Upper lobe of right lung (tissue), 1 donor: ENCODE measurements at places on chromosomes 12 and 14. TPM values are rescaled to one million over a fixed set of nuclear protein-coding genes. Genes with fewer than 3 reads are reported as not detected.

DNA sequence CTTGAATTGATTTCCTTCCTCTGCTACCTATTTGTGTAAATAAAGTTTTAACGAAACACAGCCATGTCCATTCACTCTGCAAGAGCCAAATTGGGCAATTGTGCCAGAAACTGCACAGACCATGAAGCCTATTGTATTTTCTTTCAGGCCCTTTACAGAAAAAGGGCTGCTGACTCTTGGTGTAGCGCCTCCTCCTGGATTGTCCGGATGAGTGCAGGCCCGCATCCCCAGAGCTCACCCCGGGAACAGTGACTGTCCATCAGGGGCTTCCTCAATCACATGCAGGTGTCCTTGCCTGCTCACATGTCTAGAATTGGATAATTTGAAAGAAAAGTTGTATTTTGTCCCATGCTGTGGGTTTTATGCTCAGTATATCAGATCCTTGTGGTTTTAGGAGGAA lies 1282.2 kb downstream of the AACS start:
- DNase-seq, result no peak

DNA sequence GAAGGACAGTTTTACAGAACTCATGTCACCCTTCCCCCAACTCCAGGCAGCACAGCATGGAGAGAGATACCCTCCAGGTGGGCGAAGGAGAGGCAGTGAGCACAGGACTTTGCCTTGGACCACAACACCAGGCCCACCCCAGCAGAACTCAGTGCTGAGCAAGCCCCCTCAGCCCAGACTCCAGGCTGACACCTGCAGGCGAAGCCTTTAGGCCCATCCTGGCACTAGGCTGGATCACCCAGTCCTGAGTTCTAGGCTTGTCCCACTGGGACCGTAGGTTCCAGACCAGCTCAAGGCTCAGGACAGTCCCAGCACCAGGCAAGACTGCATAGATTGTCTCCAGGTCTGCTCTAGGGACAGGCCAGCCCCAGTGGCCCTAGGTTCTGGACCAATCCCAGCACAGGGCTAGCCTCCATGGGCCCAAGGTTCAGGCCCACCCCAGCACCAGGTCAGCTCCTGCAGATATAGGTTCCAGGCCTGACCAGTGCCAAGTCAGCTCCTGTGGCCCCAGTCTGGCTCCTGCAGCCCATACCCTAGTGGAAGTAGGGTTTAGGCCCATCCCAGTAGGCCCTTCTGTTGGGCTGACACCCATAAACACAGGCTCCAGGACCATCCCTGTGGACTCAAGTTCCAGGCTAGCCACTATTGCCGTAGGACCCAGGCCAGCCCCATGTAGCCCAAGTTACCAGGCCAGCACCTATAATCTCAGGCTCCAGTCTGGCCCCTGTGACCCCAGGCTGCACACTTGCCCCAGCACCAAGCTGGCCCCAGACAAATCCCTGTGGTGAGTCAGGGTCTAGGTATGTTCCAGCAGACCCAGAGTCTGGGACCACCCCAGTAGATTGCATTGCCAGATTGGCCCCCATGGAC lies 9.4 kb downstream of the WASHC3 start:
- DNase-seq, result no peak

- DNase-seq, result no peak
Measured at GRCh38 chr14:33847066-33847465, 103.8 kb downstream of the EGLN3 start.

- no peak for DNase-seq
Measured at GRCh38 chr14:74242021-74242779, 3.0 kb downstream of the VSX2 start.

GRCh38 chr12:108634341-108634751 lies 652 bp upstream of the SELPLG start:
- DNase-seq, result no peak

- no peak for DNase-seq
Measured at GRCh38 chr12:49667325-49668090, 39.7 kb downstream of the FMNL3 start.

DNA sequence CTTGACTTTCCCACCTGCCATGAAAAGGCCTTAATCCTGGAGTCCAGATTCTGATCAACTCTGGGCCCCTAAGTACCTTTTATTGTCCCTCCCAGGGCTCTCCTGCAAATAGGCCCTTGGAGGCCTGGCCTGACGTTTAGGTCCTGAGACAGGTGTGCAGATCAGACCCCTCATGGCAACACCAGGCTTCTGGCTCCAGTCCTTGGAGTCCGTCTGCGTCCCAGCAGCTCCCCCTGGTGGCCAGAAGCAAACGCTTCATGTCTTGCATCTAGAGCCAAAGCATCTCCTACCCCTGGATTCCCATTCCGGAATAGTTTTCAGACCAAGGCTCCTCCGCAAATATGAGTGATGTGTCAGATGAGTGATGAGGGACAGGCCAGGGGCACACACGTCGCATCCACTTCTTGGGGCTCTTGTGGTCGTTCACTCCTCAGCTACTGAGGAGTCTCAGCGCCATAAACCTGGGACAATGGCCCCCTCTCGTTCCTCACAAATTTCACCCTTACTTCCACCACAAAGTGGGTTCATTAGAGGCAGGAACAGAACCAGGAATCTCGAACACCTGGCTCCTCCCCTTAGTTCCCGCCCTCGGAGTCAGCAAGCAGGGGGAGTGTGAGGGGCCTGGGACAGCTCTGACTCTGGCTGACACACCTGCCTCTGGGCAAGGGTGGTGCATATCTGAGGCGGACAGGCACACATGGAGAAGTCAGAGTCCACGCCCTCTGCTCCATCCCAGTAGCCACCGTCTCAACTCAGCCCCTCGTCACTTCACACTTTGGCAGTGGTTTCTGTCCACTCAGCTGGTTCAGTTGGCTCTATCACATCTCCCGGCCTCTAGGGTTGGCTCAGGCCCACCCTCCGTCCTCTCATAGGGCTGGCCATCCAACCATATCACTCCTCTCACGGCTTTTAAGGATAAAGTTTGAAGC lies 77.9 kb upstream of the PWP1 start:
- DNase-seq, result peak; percentile 89

- DNase-seq, result no peak
Measured at GRCh38 chr14:26548406-26548805, 49.4 kb downstream of the NOVA1 start.

GRCh38 chr12:19572920-19573558 lies 133.7 kb downstream of the AEBP2 start:
- no peak for DNase-seq

DNA sequence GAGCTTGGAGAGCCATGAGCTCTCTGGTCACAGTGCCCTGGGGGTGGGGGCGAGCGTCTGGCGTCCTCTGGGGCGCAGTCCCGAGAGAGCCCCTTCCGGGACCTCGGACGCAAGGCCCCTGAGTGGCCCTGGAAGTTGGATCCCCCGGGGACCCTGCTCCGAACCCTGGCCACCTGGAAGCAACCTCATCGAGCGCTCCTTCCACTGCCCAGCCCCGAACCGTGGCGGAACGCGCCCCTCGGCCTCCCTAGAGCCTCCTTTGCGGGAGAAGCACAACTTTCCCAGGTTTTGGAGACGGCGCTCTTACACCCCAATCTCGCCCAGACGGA lies 1.2 kb downstream of the NOS1 start:
- DNase-seq, result no peak

DNA sequence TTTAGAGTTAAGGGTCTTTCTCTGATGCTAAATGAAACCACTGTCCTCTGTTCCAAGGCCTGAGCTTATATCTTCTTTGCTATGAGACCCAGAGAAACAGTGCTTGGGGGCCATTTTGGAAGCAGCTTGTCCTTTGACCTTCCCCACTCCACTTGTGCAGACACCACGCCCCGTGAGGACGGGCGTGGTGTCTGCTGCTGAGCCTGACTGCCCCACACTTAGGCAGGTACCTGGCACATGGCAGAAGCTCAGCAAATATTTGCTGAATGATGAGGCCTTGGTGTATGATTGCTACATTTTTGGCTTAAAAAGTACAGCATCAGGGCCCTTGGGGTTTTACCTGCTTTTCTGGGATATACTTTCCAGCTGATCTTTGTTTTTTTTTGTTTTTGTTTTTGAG lies 69.9 kb downstream of the RASSF3 start:
- DNase-seq, result no peak

DNA sequence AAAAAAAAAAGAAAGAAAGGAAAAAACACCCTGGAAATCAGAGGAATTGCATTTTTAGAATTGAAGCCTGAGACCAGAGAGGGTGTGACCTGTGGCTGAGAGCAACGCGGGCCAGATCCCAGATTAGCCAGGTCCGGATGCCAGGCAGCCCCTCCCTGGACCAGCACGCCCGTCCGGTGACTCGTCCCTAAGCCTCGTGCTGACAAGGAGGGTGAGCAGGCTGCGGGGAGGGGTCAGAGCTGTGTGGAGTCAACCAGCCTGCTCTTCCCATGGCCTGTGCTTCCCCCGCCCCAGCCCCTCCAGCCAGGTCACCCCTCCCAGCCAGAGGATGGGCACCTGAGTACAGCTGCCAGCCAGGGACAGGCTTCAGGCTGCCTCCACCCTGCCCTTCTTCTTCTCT lies 4.2 kb upstream of the KLC1 start:
- DNase-seq, result peak; percentile 85

DNA sequence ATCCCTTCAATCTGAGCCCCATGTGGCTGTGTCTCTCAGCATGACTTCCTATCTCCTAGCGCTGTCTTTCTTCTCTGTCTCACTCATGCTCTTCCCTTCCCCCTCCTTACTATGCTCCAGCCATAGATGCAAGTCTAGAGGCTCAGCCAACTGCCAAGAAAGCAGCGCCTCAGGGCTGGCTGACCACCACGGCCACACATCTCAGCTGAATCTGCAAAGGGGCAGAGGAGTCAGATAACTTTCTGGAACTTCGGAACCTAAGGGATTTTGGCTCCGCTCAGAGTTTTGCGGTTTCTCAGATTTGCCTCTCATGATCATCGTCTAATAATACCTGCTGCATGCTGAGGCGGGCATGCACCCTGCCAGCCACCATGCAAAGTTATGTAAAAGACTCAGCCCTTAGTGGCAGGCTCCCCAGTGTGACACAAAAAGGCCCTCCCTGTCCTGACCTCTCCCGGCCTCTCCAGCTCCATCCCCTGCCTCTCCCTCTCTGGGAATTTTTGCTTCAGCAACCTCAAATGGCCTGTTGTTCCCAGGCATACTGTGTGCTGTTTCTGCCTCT lies 5.0 kb upstream of the FGF6 start:
- DNase-seq, result no peak

- DNase-seq, result no peak
Measured at GRCh38 chr14:80930836-80931389, 10.6 kb downstream of the CEP128 start.

GRCh38 chr12:89260841-89261637 lies 91.3 kb downstream of the DUSP6 start:
- no peak for DNase-seq

GRCh38 chr12:68081561-68081960 lies 78.0 kb downstream of the IFNG start:
- no peak for DNase-seq

GRCh38 chr12:113214895-113215400 lies 6.3 kb upstream of the TPCN1 start:
- DNase-seq, result peak; percentile 69

Gene SCFD1
- total RNA-seq, result 72.6 TPM

Gene FGF23
- total RNA-seq, result not detected

Gene EIF4B
- total RNA-seq, result 436 TPM

Gene CCDC38
- total RNA-seq, result not detected

Gene TMEM132C
- total RNA-seq, result 0.64 TPM
